Uterus (tissue), 4 donors: ENCODE measurements at places on chromosomes 2 and 18. TPM values are rescaled to one million over a fixed set of nuclear protein-coding genes. Genes with fewer than 3 reads are reported as not detected.

GRCh38 chr18:63969942-63970808, at the start of gene SERPINB8:
TSS of gene SERPINB8 (plus strand) at chr18:63970081. CDS start at chr18:63978309, 8,228 bp downstream.
- peak; percentile 90 for DNase-seq

- peak; percentile 22 for DNase-seq
Observed at GRCh38 chr2:62197011-62197924, 1.4 kb downstream of the B3GNT2 start.

- DNase-seq: peak; percentile 4
Observed at GRCh38 chr18:48805826-48806535, 144.8 kb downstream of the SMAD7 start.

DNA sequence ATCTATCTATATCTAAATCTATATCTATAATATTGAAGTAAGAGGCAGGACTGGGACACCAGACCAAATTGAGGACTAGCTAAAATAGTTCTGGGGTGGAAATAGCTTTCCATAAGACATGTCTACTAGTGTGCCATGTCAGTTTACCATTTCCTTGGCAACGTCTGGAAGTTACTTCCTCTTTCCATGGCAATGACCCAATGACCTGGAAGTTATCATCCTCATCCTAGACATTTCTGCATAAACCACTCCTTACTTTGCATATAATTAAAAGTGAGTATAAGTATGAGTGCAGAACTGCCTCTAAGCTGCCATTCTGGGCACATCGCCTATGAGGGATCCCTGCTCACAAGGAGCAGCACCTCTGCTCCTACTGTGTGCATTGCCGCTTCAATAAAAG, 734.0 kb upstream of the GCFC2 start:
- no peak for DNase-seq

GRCh38 chr2:55232084-55232862, at the start of the genes CLHC1 and RPS27A:
TSS of gene CLHC1 (minus strand) at chr2:55232293. CDS start at chr2:55222411, 9,882 bp downstream.
TSS of gene RPS27A (plus strand) at chr2:55232688. CDS start at chr2:55232825, 137 bp downstream.
- peak; percentile 94 for DNase-seq

MOGAT1 gene
- not detected for total RNA-seq

GRCh38 chr2:86298411-86299390, 38.7 kb downstream of the REEP1 start:
- no peak for DNase-seq

DNA sequence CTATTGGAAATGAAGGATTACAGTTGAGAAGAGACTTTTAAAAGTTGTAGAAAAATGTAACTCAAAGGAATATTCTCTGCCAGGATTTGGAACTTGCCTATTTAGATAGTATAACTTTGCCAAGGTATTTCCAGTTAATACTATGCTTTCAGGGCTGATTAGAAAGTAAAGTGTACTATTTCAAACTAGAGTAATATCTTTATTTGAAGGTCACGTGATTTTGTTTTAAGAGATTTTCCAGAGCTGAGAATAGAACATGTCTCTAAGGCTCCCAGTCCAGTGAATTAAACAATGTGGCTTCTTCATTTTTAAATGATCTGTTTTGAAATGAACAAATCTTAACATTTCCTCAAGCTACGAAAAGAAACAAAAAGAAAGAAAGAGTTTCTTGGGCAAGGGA, 53.9 kb downstream of the CCDC148 start:
- DNase-seq: no peak

FSHR gene
- total RNA-seq: not detected

GREB1 gene
- total RNA-seq: 130 TPM

DNA sequence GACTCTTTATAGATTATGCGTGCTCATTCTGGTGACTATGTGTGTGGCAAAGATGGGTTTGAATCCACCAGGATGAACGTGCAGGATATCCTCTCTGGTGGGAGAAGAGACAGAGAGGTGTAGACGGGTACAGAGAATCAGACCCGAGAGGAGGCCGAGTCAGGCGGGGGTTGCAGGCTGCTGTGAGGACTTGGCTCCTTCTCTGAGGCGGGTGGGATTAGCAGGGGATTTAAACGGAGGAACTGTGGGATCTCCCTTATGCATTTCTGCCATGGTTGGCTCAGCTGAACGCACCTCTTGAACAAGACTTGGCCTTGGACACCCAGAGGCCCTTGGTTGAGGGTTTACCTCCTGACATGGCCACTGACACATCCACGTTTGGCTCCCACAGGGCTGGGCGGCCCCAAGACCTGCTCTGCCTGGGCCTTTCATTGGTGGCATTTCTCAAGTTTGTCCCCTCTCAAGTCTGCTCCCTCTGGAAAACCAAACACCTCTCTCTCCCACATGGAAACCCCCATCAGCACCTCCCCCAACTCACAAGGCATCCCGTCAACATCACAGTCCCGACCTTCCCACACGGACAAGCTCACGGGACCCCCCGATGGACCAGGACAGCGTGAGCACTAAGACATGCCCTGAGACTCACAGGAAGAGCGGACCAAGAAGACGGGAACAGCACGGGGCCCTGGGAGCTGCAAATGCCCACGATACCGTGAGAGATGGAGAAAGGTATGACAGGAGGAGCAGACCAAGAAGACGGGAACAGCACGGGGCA, 158.3 kb downstream of the RTP5 start:
- DNase-seq: peak; percentile 2

- no peak for DNase-seq
Observed at GRCh38 chr2:39481611-39482010, 44.5 kb upstream of the MAP4K3 start.

DNA sequence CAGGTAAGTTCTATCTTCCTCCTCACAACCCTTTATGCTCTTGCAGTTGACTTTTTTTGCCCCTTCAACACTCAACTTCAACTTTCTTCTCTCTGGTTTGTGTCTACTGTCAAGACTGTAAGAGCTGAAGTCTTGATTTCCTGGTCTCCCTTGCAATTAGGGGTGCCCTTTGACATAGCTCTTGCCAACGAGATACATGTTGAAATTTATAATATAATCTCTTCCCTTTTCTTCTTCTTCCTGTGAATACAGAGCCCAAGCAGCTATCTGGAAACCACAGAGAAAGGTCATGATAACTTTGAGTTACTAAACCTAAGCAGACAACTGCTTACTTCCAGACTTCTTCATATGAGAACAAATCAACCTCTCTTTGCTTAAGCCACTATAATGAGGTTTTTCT, 163.5 kb downstream of the MC4R start:
- DNase-seq: no peak

TFCP2L1 gene
- under 0.01 TPM for total RNA-seq

REG1B gene
- not detected for total RNA-seq

DNA sequence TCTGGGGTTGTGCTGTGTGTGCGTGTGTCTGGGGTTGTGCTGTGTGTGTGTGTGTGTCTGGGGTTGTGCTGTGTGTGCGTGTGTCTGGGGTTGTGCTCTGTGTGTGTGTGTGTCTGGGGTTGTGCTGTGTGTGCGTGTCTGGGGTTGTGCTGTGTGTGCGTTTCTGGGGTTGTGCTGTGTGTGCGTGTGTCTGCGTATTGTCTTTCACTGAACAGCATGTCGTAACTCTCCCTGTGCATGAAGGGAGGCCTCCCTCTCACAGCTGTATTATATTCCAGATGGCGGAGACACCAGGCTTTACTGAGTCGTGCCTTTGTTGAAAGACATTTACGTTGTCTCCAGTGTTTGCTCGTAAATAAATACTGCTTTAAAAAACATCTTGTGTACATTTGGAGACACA, 5.9 kb downstream of the ACKR3 start:
- DNase-seq: no peak

- DNase-seq: no peak
Observed at GRCh38 chr18:56188529-56189275, 449.7 kb downstream of the TXNL1 start.

DNA sequence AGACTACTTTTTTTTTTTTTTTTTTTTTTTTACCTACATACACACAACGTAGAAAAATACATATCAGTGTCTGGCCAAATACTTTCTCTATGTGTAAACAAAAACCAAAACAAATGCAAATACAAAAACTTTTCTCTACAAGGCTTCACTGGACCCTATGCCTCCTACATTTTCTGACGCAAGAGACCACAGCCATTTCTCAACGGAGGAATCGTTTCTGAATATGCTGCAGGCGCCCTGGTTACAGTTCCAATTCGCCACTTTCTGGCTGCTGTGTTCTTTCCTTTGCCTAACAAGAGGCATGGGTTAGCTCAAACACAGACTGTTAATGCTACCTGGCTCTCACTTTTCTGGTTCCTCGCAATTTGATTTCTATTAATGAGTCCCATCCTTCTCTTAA, 96.4 kb downstream of the EPB41L3 start:
- no peak for DNase-seq

- no peak for DNase-seq
Observed at GRCh38 chr18:3653851-3654441, 204.0 kb downstream of the TGIF1 start.

GRCh38 chr2:56369316-56369715, 185.5 kb downstream of the CCDC85A start:
- DNase-seq: no peak

GRCh38 chr18:26497866-26498265, 50.5 kb downstream of the KCTD1 start:
- DNase-seq: no peak

GRCh38 chr2:189633392-189633811, 27.9 kb upstream of the ASNSD1 start:
- no peak for DNase-seq

DNA sequence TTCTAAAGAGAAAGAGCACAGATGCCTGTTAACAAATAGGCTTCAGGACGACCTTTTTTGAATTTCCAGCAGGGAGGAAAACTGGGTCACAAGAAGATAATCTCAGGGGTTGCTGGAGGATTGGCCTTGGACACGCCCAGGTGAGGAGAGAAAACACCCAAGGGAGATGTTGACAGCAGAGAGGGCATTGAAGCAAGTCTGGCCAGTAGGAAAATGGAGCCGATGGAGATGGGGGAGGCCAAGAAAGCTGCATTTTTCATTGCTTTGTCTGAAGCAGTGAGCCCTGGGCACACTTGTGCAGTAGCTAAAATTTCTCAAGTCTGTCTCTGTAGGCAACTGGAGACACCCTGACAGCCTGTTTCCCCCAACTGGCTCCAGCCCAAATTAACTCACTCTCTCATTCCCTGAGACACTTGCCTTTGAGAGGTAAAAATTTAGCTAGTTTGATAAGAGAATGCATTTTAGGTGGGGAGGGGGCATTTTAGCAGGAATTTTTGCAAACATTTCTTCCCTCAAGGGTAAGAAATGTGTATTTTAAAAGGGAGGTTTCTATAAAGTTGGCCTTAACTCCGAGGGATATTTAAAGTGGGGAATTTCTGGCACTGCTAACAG, 165.5 kb downstream of the TGIF1 start:
- no peak for DNase-seq

GRCh38 chr18:55351241-55351691, 236.7 kb downstream of the TCF4 start:
- DNase-seq: no peak

DNA sequence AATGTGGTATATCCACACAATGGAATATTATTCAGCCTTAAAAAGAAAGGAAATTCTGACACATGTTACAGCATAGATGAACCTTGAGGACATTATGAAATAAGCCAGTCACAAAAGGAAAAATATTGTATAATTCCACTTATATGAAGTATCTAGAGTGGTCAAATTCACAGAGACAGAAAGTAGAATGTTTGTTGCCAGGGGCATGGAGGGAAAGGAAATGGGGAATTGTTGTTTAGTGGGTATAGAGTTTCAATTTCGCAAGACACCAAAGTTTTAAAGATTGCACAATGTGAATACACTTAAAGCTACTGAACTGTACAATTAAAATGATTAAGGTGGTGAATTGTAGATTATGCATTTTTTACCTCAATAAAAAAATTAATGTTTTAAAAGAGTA, 92.9 kb downstream of the TXNL1 start:
- no peak for DNase-seq

GRCh38 chr2:211408483-211408891, 852.1 kb downstream of the CPS1 start:
- DNase-seq: no peak

UGT1A5 gene
- total RNA-seq: not detected

GRCh38 chr2:215280326-215280725, 31.5 kb upstream of the ATIC start:
- DNase-seq: no peak

POTEI gene
- total RNA-seq: not detected

KCNJ3 gene
- total RNA-seq: not detected

GRCh38 chr2:6885551-6885950, 8.0 kb downstream of the RSAD2 start:
- DNase-seq: no peak

ELOA2 gene
- total RNA-seq: not detected
